Mucosa of gallbladder (tissue), 1 donor: ENCODE measurements at places on chromosomes 6 and 20. TPM values are rescaled to one million over a fixed set of nuclear protein-coding genes. Genes with fewer than 3 reads are reported as not detected.

- DNase-seq = no peak
Measured at GRCh38 chr6:21519642-21520041, 73.9 kb upstream of the SOX4 start.

GRCh38 chr20:41054847-41055230 lies 26.2 kb downstream of the TOP1 start:
- no peak for DNase-seq

- no peak for DNase-seq
Measured at GRCh38 chr20:23096097-23096496, 10.0 kb upstream of the CD93 start.

DNA sequence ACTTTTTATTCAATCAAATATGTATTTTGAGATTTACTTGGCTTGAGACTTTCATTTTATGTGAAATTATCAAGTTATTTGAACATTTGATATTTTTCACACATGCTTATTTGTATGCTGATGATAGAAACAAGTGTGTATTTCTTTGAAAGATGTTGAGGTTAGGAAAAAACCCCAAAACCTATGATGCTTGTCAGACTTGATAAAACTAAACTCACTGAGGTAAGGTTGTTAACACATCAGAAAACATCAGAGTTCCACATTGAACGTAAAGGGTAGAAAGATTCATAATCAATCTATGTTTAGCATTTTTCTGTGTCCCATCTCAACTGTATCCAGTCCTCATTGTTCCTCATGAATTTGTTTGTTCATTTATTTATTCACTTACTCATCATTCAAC lies 12.2 kb downstream of the SF3B5 start:
- DNase-seq = no peak

DNA sequence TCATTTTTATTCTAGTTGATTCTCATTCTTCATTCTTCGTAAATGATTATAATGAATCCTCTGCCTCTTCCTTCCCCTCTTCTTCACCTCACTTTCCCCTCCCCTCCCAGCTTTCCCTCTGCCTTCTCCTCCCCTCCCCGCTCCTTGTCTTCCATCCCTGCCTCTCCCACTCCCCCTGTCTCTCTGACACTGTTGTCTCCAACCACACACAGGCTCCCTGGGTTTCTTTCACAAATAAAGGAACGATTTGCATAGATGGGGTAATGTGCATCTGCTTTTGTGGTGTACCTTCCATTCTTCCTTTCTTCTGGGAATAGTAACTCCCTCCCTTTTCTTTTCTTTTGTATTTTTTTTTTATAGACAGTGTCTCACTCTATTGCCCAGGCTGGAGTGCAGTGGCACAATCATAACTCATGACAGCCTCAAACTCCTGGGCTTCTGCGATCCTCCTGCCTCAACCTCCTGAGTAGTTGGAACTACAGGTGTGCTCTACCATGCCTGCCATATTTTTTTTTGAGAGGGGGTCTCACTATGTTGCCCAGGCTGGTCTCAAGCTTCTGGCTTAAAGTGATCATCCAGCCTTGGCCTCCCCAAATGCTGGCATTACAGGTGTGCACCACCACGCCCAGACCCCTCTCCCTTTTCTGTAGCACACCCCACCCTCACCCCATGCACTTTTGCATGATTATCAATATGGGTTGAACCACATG lies 318.6 kb downstream of the PRKN start:
- no peak for DNase-seq

- no peak for DNase-seq
Measured at GRCh38 chr6:98636941-98637340, 197.4 kb upstream of the POU3F2 start.

DNA sequence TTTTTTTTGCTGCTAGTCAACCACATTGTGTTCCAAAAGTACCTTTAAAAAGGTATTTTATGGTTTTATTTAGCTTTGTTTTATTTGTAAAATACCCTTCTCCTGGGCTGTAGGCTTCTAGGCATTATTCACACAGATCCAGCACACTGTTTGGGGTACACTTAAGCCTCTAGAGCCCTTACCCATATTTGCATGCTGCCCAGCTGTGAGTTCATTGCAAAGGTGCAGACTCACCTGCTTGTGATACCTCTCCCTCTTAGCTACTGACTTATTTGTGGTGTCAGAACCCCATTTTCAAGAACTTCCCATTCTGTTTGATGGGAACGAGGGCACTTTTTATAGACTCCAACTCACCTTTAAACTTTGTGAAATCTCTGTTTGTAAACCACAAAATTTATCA lies 69.8 kb downstream of the RIN2 start:
- no peak for DNase-seq

DNA sequence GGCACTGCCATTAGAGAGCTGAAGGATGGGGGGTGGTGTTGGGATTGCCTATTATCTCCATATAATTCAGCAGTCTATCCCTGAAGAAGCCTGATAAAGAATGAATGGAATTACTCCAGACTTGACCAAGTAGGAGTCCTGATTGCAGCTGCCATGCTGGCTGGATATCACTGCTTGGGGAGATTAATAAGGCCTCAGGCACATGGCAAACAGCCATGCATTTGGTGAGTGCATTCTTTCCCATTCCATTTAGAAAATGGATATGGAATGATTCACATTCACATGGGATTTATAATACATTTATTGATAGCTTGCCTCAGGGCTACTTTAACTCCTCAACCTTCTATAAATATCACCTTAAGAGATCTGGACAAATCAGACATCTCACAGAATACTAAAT lies 49.6 kb upstream of the HLA-A start:
- DNase-seq = no peak

DNA sequence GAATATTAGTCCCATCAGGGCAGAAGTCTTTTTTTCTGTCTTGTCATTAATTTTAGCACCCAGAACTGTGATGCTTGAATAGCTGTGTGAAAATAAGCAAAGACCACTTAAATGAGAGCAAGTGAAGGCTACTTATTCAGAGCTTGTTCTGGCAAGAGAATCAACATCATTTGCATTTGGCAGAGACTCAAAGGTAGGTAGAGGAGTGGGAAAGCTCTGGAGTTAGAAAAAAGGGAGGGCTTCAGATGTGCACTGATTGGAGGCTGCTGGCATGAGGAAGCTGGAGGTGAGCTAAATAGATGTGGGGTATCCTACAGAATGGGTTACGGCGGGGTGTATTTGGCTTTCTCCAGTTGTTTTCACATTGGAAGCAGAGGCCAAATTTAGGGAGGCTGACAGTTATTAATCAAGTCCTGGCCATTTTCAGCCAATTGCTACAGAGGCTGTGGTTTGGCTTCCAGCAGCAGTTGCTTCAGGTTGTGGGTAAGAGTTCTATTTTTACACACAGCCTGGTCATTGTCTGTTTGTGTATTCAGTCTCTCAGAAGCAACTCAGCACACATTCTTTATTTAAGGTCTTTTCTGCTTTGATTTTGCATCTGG lies 254.3 kb downstream of the BTBD3 start:
- peak; percentile 33 for DNase-seq

DNA sequence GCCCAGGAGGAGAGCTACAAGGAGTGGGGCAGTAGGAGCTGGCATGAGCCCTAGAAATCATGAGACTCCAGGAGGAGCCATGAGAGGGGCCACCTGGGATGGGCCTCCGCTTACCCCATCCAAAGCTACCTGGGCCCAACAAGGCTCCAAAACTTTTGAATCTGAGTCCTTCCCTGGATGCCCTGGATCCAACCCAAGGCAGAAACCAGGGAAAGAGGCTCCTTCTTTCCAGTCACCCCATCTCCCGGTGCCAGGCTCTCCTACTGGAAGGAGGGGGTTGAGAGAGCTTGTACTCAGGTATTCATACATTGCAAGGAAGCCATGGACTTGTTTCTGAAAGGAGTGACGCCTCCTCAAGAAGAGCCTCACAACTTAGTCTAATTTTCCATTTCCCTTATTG lies 7.8 kb upstream of the SIRPG start:
- no peak for DNase-seq

DNA sequence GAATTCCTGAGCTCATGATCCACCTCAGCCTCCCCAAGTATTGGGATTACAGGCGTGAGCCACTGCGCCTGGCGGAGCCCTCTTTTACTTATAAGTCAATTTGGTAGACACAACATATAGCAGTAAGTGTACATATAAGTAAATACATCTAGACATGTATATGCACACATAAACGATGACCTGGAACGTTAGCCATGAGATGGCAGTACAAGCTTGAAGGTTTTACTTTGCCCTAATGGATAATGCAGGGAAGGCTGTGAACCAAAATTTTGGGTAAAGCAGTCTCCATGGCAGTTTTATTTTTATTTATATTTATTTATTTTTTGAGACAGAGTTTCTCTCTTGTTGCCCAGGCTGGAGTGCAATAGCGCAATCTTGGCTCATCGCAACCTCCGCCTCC lies 2.4 kb upstream of the GNMT start:
- DNase-seq = no peak

GRCh38 chr6:157460182-157460999 lies 79.4 kb downstream of the ZDHHC14 start:
- DNase-seq = no peak

- DNase-seq = no peak
Measured at GRCh38 chr20:46021361-46022359, 7.4 kb upstream of the SLC12A5 start.

DNA sequence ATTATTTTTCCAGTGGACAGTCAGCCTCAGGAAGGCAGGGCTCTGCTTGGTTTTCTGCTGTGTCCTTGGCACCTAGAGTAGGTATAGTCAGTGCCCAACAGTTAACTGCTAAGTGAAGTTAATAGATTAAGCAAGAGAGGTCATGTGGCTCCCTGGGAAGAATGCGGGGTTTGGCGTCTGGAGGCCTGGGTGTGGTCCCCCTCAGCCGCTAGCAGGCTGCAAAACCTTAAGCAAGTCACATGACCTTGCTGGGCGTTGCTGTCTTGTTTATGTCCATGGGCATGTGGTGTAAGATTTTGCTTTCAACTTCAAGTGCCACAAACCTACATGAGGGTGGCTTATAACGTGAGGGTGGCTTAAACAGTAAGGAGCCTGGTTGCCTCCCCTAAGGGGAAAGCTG lies 75.5 kb upstream of the SCP2D1 start:
- DNase-seq = no peak

DNA sequence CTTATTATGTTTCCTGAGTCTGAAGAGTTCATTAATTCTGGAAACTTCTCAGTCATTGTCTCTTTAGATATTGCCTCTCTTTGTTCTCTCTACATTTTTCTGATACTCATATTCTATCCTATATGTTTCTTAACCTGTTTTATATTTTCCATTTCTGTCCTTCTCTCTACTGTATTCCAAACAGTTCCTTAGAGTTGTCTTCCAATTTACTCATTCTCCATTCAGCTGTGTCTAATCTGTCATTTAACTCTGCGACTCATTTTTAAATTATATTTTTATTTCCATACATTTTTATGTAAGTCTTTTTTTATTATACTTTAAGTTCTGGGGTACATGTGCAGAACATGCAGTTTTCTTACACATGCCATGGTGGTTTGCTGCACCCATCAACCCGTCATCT lies 251.8 kb downstream of the NRN1 start:
- no peak for DNase-seq

DNA sequence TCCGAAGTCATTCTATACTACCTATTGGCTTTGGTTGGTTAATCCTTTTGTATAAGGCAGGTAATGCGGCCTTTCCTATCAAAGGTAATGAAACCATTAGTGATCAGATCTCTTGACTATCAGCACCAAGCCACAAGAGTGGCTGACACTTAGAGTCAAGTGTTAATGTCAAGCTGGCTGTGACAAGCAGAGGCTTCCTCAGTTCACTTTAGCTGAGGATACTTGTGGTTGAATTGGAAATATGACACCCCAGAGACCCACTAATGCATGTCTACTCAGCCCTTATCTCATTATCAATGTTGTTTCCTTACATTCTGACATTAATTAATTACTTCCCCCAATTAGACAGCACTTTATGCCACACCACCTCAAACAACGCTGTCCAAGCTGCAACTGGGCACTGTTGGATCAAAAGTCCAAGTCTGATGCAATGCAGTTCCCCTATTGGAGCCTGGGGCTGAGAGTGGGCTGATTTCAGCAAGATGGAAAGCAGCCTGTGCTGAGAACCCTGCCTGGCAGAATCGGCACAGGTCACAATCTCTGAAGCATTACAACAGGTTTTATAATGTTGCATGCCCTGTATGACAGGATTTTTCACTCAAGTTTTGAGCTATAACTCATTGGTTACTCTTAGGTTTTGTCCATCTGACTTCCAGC lies 273.5 kb downstream of the COL12A1 start:
- DNase-seq = no peak

DNA sequence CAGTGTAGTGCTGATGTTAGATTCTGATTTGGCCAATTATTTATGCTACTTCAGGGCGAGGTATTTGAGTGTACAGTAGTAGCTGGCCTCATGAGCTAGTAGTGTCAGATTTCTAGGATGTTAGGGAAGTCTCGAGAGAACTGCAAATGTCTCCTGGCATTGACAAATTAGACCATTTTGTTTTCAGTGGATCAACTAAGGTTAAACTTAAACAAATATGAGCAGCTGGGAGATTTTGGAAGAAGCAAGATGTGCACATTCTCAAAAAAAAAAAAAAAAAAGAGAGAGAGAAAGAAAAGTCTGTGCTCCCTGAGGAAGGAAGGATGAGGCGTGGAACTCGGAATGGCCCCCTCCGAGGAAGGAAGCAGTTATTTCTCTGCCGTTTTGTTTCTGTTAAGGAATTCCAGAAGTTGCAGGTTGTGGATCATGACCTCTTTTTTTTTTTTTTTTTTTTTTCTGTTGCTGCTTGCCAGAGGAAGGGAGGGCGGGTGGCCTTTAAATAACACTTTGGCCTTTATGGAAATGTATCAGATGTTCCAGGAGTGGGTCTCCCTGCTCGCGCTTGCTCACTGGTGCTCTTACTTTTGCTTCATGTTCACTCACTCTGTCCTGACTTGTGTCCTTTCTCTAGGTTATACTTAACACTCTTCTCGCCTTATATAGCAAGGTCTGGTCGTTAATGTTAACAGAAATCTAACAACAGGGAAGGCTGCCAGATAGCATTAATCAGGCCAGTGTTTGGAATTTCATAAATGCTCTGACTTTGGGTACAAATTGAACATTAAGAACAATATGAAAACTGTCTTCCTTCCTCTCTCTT lies 124.4 kb downstream of the TCP11 start:
- no peak for DNase-seq

DNA sequence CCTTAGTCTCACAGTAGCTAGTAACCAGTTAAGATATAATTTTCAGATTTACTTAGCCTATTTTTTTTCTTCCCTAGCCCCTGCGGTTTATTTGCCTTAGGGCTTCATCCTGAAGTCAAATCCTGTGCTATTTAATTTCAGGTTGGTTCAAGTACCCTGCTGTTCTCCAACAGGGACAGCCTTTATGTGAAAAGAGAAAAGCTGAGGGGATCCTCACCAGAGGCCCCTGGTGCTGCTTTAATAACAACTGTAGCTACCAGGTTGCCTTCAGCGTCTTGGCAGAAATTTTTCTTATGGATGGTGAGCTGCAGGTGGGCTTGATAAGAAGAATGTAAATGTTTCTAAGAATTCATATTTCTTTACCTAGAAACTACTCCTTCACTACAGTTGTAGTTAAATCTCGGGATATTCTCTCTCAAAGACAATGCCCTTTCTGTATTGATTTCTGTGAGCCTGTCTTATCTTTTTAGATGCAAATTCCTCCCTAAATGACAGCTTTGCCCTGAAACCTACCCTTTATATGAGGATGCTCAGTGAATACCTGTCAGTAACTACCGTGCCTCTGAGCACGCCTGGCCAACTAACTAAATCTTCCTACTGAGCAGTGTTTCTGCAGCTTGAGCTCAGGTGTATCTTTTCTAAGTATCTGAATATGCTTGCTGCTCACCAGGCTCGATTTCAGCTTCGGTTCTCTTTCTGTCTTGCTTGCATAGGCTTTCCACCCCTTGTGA lies 320.5 kb downstream of the MMUT start:
- no peak for DNase-seq

Gene PRSS16
- total RNA-seq = 35.1 TPM

Gene DLL1
- 13.0 TPM for total RNA-seq

Gene ZNF334
- 7.7 TPM for total RNA-seq

Gene NRN1
- total RNA-seq = 6.4 TPM
